ENCODE measurements at places on chromosomes 1 and 21.

- DNase-seq, result peak; percentile 49
Observed at GRCh38 chr1:214573386-214574318, 22.2 kb upstream of the PTPN14 start.

DNA sequence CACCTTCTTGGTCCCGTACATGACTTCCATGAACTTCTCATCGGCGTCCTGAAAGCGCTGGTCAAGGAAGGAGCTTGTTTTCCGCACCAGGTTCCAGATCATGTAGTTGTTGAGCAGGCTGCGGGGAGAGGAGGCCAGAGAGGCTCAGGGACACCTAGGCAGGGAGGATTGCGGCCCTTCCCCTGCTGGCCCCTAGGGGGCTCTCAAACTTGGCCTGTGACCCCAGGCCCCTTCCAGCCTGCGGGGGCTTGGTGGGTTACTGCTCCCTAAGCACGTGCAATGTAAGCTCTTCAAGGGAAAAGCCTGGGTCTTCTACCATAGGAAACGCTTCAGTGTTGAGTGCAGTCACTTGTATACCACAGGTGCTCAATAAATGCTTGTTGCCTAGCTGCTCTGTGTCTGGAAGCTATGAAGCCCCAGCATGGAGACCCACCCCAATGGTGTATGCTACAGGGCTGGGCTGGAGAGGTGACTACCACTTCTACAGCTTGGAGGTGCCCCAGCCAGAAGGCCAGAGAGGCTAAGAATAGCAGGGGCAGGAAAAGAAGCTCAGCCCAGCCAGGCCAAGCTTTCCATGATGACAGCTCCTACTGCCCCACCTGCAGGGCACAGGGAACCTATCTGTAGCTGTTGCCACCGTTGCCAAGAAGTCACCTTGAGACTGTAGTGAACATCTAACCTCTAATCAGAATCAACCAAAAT, 45.1 kb downstream of the ECE1 start:
- no peak for DNase-seq

- no peak for DNase-seq
Observed at GRCh38 chr1:154870734-154871133, 653 bp upstream of the KCNN3 start.

GRCh38 chr1:161506336-161507223, 1.3 kb downstream of the FCGR2A start:
- DNase-seq, result no peak

Measured in fibroblast of upper back skin (primary cell).